ENCODE measurements at places on chromosomes 4 and X.
A peak's percentile ranks its signal among the peaks of the same experiment; 100 is the strongest.

DNA sequence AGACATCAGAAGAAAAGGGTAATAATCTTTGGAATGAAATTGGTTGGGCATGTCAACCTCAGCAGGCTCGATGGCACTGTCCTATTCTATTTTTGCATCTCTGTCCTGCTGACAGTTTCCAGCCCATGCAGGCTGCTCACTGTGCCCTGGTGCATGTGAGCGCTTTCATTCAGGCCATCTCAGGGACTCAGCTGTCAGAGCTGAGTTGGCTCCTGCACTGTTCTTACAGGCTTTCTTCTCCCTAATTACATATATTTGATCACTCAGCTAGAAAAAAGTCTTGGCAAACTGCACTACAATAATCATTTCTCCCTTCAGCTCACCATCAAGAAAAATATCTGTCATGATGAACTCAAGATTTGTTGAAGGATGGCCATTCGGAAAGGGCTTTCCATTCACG, 84.7 kb downstream of the RASL11B start:
- DNase-seq, result no peak

DNA sequence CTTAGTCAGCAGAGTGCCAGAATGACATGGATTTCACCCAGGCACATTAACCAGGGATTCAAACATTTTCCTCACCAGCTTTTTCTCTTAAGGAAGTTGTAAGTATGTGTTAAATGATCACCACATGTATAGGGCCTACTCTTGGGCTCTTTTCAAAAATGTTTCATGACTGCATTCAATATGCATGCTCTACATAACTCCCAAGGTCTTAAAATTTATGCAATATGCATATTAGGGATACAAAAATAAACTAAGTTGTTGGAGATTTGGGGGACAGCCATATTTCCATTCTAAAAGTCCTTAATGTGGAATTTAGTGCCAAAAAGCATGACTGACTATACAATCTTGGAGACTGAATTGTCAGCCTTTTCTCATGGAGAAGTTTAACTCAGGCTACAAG, 25.0 kb upstream of the TRPC5OS start:
- no peak for DNase-seq

DNA sequence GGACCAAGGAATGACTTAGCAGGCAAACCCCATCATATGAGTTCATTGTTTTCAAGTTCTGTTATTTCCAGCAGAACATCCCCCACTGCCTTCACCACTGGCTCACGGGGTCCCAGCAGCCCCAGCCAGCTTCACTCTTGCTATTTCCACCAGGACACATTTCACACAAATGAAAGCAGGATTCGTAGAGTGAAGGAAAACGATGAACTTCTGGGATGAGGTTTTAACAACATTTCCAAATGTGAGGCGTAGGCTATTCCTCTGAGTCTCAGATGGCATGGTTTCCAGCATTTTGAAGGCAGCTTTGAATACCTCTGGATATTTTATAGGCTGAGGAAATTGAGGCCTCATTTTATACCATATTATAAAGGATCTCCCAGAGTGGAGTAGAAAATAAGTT, 32.9 kb upstream of the EGFL6 start:
- DNase-seq, result no peak

DNA sequence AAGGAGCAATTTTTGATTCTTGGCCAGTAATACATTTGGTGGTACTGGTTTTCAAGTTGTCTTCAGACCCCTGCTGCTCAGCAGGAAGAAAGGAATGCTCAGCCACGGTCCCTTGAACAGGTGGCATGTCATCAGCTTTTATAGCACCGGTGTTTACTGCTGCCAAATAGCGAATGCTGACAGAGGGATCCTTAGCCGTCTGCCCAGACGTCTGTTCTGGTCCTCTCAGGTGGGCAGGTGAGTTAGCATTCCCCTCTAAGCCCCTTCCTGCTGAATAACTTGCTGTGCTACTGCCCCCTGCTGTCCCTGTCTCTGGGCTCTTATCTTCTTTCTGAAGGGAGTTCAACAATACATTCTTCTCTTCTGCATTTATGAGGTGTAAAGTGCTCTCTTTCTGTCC, 28.4 kb downstream of the BOD1L1 start:
- DNase-seq, result no peak

DNA sequence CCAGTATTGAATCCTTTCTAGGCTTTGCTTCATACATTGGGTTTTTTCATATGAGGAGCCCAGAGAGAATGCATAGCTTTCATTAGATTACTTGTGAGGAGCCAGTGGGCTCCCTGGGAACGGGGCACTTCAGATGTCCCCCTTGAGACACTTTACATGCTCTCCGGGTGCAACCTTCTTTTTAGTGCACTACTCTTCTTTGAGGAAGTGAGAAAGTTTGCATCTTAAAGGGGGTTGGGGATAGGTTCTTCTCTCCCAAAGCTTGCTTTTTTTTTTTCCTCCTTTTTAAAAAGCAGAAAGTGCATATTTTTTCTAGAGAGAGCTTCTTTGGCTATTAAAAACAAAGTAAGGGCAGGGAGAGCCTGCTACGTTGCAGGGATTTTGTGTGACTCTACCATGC, 4.3 kb downstream of the HADH start:
- DNase-seq, result no peak

DNA sequence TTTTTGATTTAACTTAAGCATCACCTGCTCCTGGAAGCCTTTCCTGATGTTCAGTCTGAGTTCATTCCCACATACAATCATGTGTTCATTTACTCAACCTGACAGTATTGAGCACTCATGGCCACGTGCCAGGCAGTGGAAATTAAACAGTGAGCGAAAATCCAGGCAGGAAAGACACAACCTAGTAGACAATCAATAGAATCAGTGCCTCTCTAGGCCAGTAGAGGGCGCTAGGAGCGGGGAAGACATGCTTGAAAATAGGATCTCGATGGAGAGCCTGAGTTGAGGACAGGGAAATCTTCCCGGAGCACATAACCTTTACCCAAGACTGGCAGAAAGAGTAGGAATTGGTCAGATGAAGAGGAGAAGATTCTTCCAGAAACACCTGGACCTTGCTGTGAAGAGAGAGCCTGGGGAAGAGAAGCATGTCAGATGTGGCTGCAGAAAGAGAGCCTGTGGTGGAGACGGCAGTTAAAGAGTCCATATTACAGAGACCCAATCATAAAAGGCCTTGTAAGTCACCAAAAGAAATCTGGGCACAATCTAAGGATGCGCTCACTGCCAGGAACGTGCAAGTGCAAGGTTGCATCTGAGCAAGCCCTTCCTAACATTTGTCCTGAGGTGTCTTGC, 103.5 kb downstream of the LDB2 start:
- DNase-seq, result peak; percentile 11

- no peak for DNase-seq
These were observed 145.0 kb downstream of the SOWAHB start for GRCh38 chr4:76752861-76753501.

GRCh38 chr4:125432078-125432477, 117.3 kb downstream of the FAT4 start:
- DNase-seq, result no peak

- DNase-seq, result peak; percentile 3
These were observed 46.2 kb upstream of the TRPC3 start for GRCh38 chr4:121998024-121998423.

- DNase-seq, result no peak
These were observed 428.2 kb downstream of the ADAM29 start for GRCh38 chr4:175346376-175346775.

- DNase-seq, result no peak
These were observed 304.6 kb downstream of the ARAP2 start for GRCh38 chr4:35939751-35940150.

GRCh38 chr4:116870686-116871085, 214.7 kb downstream of the TRAM1L1 start:
- DNase-seq, result no peak

- no peak for DNase-seq
These were observed 21.4 kb upstream of the PLAC1 start for GRCh38 chrX:134679644-134680043.

- no peak for DNase-seq
These were observed 95.2 kb upstream of the DKK2 start for GRCh38 chr4:107131295-107131694.

- DNase-seq, result no peak
These were observed 15.5 kb upstream of the SH3D19 start for GRCh38 chr4:151340751-151341385.

- DNase-seq, result no peak
These were observed 113.6 kb upstream of the TEX13C start for GRCh38 chrX:125205918-125206665.

DNA sequence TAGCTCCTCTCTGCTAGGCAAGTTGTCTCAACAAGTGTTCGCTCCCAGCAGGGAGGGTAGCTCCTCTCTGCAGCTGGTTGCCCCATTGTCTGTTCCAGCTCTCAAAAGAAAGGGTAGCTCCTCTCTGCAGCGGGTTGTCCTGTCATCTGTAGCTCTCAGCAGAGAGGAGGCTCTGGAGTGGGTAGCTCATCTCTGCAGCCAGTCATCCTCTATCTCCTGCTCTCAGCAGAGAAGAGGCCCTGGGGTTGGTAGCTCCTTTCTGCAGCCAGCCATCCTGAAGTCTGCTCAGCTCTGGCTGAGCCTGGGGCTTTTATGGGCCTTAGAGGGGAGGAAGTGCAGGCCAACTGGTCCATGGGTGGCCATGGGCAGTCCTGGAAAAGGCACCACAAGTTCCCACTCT, 342.7 kb downstream of the PTTG2 start:
- DNase-seq, result no peak

- DNase-seq, result no peak
These were observed 59.9 kb downstream of the C4orf51 start for GRCh38 chr4:145739845-145740244.

DNA sequence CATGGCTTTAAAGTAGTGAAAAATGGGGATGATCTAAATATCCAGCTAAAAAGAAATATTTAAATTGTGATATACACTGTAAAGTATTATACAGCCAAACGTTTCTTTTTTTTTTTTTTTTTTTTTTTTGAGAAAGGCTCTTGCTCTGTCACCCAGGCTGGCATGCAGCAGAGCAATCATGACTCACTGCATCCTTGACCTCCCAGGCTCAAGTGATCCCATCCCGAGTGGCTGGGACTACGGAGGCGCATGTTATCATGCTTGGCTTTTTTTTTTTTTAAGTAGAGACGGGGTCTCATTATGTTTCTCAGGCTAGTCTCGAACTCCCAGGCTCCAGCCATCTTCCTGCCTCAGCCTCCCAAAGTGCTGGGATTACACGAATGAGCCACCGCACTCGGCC, 17.1 kb downstream of the SMIM14 start:
- no peak for DNase-seq

GRCh38 chr4:113141901-113142346, 92.5 kb downstream of the ANK2 start:
- no peak for DNase-seq

- no peak for DNase-seq
These were observed 201.6 kb downstream of the CPE start for GRCh38 chr4:165580351-165580905.

DNA sequence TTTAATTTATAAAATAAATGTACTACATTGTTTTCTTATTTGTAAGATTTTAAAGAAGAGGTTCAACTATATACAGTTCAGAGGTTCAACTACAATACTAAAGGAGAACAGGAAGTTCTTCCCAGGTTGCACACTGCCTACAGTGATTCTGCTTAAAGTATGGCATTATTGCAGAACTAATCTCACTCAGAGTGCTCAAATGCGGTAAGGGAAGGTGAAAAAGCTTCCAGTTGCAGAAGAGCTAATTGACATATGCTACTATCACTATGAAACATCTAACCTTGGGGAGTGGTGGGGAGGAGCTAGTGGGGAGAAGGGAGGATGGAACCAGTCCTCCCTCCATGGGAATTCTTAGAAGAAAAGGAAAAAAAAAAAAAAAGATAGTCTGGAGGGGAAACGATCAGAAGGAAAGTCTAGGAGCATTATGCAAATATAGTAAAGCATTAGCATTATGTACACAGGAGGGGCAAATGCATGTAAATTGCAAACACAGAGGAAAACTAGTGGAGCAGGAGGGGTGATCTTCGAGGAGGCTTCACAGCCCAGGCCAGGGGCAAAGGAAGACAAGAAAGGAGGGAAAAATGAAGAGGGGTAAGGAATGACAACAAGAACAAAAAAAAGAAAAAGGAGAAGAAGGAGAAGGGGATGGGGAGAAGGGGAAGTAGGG, 32.0 kb upstream of the MMAA start:
- DNase-seq, result no peak

DNA sequence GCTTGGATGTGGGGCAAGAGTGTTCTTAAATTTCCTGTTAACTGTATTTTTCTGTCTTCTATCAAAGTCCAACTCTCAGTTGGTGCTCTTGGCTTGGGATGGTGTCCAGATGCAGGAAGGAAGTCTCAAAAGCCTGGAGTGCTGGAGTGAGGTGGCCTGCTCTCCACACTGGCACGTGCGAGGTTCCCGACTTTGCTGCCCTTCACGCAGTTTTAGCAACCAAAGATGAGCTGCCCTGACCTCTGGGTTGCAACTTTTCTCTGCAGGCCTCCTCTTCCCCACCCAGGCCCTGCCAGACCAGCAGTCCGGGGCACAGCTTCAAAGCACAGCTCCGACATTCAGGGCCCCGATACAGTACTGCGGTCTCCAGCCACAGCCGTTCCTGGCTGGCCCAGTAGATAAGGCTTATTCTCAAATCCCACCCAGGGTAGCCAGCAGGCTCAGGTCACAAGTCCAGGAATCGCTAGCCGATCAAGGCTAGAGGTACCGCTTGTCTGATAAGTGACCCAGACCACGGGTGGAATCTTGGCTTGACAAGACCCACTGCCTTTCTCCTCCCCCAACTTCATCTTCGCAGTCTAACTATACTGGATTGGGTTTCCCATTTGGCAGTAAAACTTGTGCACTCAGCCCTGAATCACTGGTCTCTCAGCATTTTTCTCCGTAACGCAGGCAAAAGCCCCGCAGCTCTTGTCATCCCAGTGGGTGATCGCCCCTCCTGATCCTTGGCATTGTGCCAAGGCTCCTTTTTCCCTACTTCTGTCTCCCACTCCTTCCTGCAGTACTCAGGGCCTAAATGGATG, 21.8 kb upstream of the JADE1 start:
- no peak for DNase-seq

DNA sequence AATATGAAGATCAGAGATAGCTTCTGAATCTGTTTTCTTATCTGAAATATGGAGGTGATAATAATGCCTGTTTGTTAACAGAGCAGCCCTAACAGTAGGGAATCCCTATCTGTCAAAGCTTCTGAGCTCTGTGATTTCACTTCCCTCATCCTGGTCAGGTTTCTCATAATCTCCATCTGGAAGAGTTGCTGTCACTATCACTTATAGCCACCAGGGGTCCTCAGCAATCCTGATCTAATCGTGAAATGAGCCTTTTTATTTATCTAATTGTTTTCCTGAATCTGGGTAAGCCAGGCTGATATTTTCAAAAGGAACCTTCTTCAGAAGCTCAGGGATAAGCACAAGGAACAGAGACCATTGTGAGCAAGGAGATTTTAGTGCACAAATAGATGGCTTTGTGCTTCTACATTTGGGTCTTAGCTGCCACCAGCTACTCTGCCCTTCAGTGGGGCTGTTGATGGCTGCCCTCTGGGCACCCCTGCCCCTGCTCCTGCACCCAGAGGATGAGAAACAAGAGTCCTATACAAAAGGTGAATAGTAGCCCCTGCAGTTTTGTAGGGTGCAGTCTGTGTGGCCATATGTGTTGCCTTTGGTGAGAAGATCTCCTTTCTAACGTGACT, 196.4 kb upstream of the RADX start:
- DNase-seq, result peak; percentile 6

DNA sequence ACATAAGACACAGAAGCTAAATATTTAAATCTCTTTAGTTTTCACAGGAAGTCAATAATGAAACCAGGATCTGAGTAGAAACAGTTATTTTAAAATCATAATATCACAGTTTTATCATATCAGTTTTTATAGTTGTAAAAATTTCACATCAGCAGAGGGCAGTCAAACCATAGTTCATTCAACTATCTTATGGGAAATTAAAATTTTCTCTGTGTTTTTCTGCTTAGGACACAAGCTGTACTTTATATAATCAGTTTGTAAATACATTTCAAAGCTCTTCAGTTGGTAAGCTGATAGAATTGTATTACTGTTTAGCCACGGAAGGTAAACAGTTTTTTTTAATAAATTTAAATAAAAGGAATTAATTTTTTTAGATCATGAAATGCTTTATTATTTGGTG, 204.8 kb upstream of the NUDT6 start:
- no peak for DNase-seq

All from CD4-positive, alpha-beta T cell treated with Interleukin-12 subunit alpha and Interleukin-12 subunit beta, for 1 hour (primary cell).